Activated gamma-delta T cell treated with anti-CD3 and anti-CD28 coated beads, Interleukin-2, amount 50 U/mL, for 16 hours (primary cell): ENCODE measurements at places on chromosomes 4 and X.

DNA sequence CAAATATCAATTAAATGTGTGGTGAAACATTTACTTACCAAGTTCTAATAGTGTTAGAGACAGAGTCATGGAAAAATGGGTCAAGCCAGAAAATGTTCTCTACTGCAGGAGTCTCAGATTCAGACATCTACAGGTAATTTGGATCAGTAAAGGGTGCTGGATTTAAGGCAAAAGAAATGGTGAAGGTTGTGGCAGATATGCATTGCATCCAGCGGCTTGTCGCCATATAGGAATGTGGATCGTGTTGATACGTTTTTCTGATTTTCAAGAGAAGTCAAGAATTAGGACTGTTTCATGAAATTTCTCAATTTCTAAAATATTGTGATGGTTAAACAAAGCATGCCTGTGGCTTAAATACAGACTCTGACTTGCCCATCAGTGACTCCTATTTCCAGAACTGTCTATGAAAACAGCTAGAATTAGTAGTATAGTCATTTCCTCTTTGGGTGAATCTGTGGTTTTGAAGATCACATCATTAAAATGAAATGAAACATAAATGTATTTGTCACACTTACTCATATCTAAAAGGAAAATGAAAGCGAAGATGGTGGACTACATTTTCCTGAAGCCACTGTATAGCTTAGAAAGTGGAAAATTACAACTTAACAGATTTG, 110.1 kb upstream of the VEGFC start:
- DNase-seq = no peak

DNA sequence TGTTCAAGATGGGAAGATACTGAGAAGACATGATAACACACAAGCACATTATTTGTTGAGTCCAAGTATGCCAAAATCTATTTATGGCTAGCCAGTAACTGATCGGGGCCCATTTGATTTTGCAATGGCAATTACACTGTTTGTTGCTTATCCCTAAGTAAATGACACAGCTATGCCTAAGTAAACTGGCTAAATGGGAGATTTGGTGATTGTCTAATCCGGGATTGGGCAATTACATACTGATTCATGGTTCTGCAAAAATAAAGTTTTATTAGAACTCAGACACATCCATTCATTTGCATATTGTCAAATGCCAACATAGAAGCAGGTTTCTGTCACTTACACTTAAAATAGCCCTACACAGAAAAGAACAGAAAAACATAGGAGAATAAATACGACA, 140.2 kb upstream of the TBL1X start:
- DNase-seq = no peak

GRCh38 chrX:74911494-74911893, 13.8 kb downstream of the NEXMIF start:
- no peak for DNase-seq

GRCh38 chr4:52032005-52032404, 6.1 kb downstream of the SGCB start:
- DNase-seq = no peak

- DNase-seq = no peak
These were observed 26.3 kb downstream of the FLNA start for GRCh38 chrX:154348114-154348531.

GRCh38 chrX:24339911-24340310, 20.5 kb upstream of the SUPT20HL1 start:
- DNase-seq = no peak

- no peak for DNase-seq
These were observed 203.6 kb upstream of the PPARGC1A start for GRCh38 chr4:24093446-24093845.

DNA sequence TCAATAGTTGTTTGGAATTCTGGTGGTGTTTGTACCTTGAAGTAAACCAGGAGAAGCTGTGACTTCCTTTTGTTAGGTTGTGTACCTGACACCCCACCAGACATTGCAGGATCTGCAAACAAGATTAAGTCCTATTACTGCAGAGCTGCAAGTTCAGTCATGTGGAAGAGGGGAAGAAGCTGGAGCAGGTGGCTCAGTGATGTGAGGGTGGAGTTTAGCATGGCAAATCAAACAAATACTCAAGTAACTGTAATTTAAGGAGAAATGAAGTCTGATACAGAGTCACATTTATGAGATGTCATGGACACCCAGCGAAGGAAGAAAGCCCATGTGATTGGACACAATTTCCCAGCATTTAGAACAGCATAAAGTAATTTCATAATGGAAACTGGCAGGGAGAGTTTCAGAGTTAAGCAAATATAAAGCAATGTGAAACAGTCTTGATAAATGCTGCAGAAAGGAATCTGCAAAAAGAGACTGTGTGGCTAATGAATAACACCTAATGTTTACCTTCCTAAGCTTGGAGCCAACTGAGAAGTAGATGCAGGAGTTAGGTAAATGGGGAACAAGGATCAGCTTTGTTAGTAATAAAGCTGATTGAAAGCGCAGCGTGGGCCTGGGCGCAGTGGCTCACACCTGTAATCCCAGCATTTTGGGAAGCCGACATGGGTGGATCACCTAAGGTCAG, 249.1 kb downstream of the GBA3 start:
- DNase-seq = no peak

- no peak for DNase-seq
These were observed 459.8 kb downstream of the FSTL5 start for GRCh38 chr4:161704040-161704439.

- no peak for DNase-seq
These were observed 36.2 kb downstream of the DCX start for GRCh38 chrX:111375747-111376146.

DNA sequence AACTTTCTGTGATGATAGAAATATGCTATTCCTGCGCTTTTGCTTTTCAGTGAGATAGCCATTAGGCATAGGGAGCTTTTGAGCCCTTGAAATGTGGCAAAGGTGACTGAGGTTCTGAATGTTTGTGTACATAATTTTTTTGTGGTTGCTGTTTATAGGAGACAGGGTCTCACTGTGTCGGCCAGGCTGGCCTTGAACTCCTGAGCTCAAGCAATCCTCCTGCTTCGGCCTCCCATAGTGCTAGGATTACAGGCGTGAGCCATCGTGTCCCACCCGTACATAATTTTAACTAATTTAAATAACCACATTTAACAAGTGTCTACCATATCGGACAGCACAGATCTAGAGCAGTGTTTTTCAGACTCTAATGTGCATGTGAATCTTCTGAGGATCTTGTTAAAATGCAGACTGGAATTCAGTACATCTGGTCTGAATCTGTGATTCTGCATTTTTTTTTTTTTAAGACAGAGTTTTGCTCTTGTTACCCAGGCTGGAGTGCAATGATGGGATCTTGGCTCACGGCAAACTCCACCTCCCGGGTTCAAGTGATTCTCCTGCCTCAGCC, 45.3 kb downstream of the CASP6 start:
- no peak for DNase-seq

DNA sequence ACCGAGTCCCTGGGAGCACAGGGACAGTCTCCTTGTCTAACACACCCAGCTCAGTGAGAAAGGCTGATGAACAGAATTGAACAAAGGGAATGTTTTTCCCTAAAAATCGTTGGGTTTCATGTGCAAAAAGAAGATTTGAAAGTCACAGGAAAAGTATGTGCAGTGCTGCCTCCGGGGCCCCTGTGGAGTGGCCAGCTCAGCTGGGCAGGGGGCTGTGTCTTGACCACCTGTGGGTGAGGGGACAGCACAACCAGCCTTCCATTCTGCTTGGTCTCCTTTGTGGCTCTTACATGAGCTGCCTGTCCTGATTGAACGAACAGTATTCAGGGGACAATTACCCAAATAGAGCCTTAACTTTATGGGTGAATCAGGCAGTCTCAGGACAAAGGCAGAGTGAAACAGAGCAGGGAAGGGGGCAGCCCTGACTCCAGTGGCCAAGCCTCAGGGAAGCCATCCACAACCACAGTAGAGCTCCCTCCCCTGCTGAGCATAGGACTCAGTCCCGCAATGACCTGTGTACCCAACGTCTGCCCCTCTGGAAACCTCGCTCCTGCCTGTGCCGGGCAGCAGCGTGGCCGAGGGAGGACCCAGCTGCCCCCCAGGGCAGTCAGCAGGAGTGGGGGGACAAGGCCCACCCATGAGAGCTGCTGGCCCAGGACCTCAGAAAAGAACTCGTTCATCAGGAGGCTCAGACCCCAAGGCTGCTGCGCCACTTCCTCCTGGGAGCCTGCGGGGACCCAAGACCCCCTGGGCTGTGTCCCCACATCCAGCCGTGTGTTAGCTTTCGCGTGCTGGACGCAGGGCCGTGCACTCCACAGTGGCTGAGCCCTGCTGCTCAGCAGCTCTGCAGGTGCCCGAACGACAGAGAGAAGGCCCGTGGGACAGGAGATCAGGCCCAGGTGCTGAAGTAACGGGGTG, 59.6 kb upstream of the MXD4 start:
- DNase-seq = no peak

DNA sequence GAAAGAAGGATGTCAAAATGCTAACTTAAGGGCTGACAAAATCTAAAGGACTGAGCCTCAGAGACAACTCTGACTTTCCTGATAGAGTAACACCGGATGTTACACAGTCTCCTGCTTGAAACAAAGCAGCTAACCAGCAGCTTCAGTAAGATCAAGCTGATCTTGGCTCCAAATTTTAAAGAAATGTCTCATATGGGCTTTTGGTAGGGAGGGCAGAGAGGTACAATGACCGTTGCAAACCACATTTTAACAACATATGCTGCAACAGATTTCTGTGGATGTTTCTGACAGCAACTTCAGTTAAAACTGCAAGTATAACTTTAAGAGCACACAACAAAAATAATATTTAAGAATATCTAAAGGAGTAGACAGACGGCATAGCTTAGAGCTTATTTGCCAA, 9.1 kb downstream of the RPGR start:
- DNase-seq = no peak

GRCh38 chrX:132467026-132467425, 21.8 kb downstream of the MBNL3 start:
- no peak for DNase-seq

DNA sequence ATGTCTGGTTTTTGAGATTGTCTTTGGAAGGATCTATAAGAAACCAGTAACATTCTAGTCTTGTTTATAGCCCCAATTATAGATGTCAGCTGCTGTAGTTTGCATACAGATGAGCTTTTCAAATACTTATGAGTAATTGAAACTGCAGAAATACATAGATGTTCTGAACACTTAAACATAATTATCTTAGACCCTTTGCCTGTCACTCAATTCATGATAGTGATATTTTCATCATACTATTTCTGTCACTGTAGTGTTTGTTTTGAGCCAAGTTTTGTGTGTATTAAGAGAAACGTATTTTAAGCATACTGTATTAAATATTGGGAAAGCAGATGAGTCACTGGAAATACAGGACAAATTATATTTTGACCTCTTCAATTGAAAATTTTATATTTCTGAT, 69.8 kb upstream of the SMARCA5 start:
- no peak for DNase-seq

DNA sequence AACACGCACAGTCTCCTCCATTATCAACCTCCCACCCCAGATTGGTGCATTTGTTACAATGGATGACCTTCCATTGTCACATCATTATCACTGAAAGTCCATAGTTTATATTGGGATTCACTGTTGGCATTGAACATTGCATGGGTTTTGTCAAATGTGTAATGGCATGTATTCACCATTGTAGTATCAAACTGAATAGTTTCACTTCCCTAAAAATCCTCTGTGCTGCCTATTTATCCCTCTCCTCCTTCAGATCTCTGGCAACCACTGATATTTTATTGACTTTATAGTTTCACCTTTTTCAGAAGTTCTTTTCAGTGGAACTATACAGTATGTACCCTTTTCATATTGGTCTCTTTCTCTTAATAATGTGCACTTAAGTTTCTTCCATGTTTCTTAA, 1565.4 kb downstream of the PCDH18 start:
- DNase-seq = no peak

GRCh38 chr4:175435381-175435783, 376.7 kb downstream of the GPM6A start:
- no peak for DNase-seq

GRCh38 chr4:154047733-154048132, 258.9 kb upstream of the SFRP2 start:
- no peak for DNase-seq

DNA sequence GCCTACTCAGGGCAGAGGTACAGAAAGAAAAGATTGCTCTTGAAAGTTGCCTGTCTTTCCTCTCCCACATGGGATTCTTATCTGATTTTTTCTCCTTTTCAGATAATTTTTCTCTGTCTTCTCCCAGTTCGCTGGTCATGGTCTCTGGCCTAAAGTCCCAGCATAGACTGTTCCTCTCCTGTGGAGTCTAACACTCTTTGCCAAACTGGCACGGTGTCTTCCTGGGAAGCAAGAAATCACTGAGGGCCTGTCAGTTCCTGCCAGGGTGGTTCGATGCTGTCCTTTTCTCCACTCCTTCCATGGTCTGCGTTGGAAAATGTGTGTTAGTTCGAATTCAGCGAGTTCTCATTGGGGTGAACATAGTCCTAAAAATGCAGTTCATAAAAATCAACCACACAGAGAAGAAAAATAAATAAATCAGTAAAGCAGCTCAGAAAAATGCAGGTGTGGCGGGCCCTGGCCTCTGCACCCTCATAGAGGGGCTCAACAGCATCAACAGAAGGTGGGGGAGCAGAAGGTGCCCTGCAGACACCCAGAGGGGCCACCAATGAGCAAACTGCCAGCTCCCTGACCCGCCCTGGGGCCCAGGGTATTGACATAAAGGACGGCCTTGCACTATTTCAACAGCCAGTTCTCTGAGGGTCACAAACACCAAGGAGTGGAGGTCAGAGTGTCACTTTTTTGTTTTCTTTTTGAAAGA, 2.1 kb downstream of the RGN start:
- no peak for DNase-seq
